ENCODE measurements at places on chromosomes 4 and X. TPM values are rescaled to one million over a fixed set of nuclear protein-coding genes. Genes with fewer than 3 reads are reported as not detected.
A peak's percentile ranks its signal among the peaks of the same experiment; 100 is the strongest.

DNA sequence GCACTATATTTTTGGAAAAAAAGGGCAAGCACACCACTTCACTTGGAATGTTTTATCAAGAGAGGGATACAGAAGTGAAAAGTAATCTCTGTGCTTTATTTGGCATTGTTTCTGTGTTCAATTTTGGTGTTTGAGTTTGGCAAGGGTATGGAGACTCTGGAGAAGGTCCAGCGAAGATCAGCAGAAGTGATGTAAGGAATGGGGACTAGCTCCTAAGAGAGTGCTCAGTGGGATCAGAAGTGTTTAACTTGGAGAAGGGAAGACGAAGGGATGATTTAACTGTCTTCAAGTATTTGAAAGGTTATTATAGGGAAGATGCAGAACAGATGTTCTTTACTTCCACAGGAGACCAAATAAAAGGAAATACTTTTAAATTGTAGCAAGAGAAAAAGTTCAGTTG lies 74.3 kb downstream of the CFAP299 start:
- no peak for DNase-seq

DNA sequence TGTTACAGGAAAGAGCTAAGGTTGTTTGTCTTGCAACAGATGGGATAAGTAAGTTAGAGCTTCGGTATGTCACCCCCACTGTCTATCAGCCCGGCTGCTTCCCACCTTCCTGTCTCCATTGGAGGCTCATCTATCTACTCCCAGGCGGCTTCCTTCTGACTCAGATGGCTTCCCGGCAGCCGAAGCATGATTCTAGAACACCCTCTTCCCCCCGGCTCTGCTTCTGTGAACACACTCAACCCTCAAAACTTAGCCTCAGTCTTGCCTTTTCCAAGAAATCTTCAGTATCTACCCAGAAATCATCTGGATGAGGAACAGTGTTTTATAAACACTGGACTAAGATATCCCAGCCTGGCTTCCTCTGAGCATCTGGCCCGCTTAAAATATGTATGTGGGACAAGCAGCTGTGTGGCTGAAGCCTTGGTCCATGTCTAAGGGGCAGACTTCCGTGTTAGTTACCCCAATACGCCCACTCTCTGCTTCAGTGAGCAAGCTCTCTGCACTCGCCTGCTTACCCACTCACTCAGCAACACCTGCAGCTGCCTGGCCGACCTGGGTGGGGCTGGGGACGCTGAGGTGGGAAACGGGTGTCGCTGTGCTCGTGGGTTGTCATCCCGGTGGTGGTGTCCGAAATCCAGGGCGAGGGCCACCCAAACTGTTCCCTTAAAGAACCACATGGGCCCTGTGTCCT lies 12.0 kb upstream of the SLC2A9 start:
- peak; percentile 52 for DNase-seq

DNA sequence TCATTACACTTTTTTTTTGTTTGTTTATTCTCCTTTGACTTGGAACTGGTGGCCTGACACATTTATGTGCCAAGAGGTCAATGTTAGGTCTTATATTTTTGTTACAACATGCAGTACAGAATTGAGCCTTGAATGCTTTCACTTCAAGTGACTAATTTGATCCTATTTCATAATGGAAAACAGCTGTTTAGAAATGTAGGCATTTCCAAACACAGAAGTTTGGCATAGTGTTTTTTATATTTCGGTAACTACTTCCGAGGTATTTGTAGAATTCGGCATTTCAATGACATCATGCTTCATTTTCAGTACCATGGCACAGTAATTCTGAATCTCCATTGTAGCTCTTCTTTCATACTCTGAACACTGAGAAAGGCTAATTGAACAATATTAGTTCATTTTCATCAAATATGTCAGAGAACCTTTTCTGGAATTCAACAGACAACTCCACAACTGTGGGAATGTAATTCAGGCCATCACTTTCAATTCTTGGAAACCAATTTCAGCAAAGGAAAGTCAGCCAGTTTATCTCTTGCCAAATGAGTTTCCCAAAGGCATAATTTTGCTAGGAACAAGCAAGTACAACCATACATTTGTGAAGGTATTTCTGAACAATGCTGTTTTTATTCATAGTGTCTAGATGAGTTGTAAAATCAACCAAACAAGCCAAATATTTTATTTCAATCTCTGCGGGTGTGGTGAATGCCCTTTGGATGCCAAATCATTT lies 11.4 kb downstream of the FAM120C start:
- DNase-seq, result no peak

- DNase-seq, result peak; percentile 31
Measured at GRCh38 chrX:123626962-123627361, 105.9 kb downstream of the THOC2 start.

DNA sequence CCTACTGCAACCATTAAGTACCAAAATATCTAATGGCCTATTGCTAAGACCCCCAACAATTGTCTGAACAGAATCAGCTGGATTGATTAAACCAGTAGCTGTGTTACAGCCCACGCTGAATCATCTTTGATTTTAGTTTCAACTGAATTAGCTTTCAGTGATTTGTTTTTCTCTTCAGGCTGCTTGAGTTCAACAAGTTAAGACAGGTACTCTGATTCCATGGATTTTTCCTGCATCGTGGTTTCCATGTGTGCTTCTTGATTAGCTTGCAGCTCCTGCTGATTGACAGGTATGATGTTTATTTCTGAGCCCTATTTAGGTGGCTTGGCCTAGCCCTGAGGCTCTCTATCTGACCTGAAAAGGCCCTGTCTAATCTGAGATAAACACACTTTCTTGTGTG lies 91.3 kb downstream of the GUCY2F start:
- no peak for DNase-seq

DNA sequence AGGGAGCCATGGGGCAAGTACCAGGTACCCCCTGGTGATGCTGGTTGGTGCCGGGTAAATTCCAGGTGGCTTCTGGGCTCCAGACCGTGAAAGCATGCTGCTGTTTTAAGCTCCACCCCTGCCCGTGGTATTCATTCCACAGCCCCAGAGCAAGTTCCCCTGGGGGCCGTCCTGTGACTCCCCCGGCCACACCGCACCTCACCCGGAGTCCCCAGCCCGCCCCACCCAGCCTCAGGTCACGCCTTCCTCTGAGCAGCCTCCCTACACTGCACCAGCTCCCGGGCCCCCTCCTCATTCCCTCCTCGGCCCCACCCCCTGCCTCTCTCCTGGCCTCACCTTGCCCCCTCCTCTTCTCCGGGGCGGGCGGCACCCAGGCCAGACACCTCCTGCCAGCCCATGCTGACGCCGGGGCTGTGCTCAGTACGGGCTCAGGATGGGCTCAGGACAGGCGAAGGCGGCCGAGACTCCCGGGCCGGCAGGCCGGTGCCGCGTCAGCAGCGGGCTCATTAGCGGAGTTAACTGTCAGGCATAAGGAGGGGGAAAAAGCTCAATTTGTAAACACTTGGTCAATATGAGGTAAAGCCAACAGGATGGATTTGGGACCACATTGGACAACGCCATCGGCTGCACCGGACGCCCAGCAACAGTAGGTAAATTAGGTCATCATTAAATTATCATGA lies 127.4 kb downstream of the FAM53A start:
- DNase-seq, result no peak

GRCh38 chr4:172997217-172997609 lies 171.4 kb upstream of the GALNT7 start:
- DNase-seq, result no peak

GRCh38 chr4:156858071-156858470 lies 113.5 kb downstream of the PDGFC start:
- no peak for DNase-seq

GRCh38 chr4:176959980-176960379 lies 167.3 kb upstream of the VEGFC start:
- no peak for DNase-seq

GRCh38 chrX:120335289-120335688 lies 24.0 kb upstream of the TMEM255A start:
- no peak for DNase-seq

- DNase-seq, result peak; percentile 13
Measured at GRCh38 chr4:14844061-14844460, 158.2 kb upstream of the CPEB2 start.

DNA sequence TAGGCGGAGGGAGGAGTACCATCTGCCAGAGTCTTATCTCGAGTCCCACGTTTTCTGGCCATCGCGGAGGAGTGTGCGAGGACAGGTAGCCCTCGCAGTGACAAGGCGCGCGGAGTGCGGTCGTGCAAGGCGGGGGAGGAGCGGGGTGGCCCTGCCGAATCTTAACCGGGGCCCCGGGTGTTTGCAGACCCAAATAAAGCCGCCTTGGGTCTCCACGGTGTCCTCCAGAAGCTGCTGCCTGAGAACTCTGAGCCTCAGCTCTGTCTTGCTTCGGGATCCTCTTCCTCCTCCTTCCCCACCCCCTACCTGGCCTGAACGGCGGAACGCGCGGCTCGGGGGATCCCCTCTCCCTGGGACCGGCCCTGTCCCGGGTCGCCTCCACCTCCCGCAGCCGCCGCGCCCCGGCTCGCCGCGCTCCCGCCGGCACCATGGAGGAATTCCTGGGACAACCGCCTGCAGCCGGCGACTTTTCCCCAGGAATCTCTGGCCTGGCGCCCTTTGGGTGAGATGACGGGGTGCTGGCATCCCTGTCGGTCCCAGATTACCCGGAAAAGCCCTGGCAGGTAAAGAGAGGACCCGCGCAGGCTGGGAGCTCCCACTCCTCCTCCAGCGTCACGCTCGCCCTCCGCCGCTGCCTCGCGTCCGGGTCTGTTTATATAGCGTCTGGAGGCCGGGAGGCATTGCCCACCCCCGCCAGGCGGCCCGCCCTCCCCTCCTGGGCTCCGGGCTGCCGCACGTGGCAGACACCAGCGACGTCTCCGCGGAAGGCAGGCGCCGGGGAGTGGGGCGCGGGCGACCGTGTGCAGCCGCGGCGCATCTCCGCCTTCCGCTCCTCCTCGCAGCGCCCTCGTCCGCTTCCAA lies at the start of gene GALNTL6:
Gene GALNTL6 (plus strand): TSS at position 740 of the 861 bp plus-strand sequence.
- DNase-seq, result no peak

DNA sequence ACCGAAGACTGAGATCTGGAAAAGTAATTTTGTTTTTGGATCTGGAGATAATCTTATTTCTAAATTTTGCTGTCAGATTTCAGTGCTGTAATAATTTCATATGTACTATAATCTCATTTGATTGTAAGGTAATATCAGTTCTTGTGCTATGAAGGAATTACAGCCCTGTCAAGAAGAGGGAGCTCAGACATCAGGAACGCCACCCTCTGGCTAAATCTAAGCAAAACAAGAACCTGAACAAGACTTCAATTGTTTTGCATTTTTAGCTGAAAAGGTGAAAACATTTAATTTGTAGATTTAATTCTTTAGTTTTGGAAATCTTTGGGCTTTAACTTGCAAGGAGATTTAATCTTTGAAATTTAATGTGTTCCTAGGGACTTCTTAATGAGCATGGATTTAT lies 525.4 kb upstream of the HS3ST1 start:
- DNase-seq, result no peak

DNA sequence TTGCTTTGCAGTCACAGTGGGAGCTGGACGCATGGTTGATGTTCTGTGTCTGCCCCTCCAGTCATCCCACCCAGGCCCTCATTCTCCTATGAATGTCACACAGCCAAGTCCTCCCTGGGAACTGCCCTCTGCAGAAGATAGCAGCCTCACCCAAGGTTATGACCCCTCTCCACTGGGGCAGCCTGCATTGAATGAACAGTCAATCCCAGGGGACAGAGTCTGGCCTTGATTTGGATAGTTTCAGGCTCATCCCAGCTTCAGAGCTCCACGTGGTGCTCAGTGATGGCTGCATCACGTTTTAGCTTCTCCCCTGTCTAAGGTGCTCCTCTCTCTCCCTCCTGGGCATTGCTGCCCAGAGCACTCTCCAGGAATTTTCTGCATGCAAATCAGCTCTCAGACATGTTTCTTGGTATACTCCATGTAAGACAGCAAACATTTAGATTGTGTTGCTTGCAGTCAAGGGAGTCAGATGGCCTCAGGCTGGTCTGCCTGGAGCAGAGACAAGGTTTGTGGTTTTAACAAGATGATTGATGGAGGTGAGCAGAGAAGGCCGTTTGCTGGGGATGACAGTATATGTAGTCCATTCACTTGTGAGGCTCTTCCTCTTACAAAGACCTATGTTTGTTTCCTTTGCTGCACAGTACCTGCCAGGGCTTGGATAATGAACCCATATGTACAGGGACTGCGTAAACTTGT lies 56.1 kb upstream of the MSX1 start:
- no peak for DNase-seq

DNA sequence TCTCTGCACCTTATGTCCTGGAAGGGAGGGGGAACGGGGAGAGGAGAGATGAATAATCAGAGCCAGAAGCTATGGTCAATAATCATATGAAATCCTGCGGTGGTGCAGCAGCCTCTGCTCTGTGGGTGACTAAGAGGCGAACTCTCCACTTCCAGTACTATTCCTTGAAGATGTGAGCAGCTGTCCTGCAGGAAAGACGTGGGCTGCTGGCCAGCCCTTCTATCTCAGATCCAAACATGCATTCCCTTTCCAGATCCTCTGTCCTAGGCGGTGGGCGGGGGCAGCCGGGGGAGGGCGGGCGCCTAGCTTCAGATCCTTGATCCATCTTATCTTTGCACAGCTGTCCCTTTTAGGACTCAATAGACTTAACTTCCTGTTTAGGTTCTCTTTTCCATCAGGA lies 34.5 kb downstream of the SPINK2 start:
- DNase-seq, result peak; percentile 58

DNA sequence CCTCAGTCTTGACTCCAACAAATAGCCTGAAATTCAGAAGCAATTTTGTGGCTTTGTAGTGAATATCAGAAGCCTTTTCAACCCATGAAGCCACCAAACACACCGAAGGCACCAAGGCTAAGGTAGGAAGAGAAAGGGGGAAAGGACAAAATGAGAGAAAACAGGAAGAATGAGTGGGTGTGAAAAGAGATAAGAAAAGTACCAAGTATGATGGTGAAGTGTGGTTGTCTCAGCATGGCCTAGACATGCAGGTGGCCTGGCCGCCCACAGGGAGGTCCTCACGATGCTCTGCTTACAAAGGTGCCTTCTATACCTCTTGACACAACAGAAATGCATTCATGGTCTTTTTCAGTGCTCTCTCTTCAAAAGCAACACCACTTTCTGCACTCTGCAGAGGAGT lies 34.9 kb downstream of the ACSL1 start:
- DNase-seq, result no peak

GRCh38 chrX:147911192-147912022 lies at the start of gene FMR1:
Gene FMR1 (plus strand): TSS chrX:147911919. CDS start chrX:147912180, 261 bp downstream.
- peak; percentile 90 for DNase-seq

DNA sequence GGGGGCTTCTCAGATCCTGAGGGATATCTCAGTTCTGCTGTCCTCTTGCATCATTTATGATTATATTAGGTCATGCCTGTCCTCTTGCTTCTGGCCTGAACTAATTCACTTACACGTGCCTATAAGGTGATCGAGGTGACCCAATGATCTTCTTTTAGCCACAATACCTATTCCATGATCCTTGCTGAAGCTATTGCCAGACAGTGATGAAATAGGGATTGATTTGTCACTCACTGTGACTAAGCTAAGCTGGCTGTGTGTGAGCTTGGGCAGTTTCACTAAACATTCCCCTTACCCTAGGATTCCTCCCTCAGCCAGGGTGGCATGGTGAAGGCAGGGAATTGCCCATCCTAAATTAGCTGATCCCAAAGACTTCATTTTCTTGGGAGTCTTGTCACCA lies 19.0 kb downstream of the HADH start:
- no peak for DNase-seq

ARSJ gene
- total RNA-seq, result 6.5 TPM

YY2 gene
- total RNA-seq, result 4.3 TPM

PRR32 gene
- not detected for total RNA-seq
